ENCODE measurements at places on chromosomes 5 and 9.

- DNase-seq, result no peak
Measured at GRCh38 chr9:86684148-86684547, 263.2 kb downstream of the GAS1 start.

GRCh38 chr5:126849101-126849678 is 72.3 kb downstream of the LMNB1 start:
- DNase-seq, result no peak

DNA sequence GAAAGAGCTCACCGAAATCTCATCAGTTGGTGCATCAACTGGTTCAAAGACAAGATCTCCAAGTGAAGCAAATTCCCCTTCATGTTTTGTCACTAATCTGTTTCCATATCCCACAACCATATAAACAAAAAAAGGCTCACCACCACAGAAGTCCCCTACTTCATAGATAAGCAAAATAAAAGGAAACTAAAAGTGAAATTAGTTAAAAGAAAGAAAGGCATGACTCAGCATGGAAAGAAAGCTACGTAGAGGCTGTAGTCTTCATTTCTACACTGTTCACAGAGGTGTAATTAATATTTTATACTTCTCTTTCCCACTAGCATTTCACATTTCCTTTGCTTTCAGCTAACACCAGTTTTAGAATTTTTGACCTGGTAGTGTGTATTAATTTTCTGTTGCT is 208.0 kb downstream of the CYLC2 start:
- DNase-seq, result no peak

GRCh38 chr5:45687701-45688100 is 8.5 kb downstream of the HCN1 start:
- DNase-seq, result no peak

GRCh38 chr5:111478266-111478665 is 34.1 kb downstream of the STARD4 start:
- no peak for DNase-seq

DNA sequence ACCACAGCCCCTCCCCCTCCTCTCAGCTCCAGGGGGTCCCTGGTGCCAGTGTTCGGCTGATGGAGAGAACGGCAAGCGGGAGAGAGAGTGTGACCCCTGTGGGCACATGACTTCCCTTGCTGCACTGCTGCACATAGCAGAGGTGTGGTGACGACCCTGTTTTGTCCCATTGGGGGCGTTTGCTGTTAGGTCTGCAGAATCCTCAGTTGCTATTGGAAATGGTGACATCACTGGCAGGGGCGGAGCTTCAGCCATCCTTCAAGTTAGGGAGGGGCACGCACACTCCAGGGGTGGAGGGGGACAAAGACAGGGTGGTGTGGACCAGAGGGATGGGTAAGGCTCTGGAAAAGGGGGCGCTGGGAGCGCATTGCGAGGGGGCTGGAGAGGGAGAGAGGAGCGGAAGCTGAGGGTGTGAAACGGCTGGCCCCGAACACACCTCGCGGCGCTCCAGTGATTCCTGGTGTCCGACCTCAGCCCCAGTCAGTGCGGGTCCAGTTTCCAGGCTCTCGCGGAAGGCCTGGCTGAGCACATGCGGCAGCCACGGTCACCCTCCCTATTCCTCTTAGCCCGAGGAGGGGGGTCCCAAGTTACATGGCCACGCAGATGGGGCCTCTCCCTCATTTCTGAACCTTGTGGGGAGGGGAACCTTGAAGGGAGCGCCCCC is 764 bp upstream of the GRIN1 start:
- no peak for DNase-seq

GRCh38 chr9:135299651-135300345 is 179.8 kb upstream of the PPP1R26 start:
- DNase-seq, result no peak

- no peak for DNase-seq
Measured at GRCh38 chr5:9301200-9301599, 244.7 kb downstream of the SEMA5A start.

DNA sequence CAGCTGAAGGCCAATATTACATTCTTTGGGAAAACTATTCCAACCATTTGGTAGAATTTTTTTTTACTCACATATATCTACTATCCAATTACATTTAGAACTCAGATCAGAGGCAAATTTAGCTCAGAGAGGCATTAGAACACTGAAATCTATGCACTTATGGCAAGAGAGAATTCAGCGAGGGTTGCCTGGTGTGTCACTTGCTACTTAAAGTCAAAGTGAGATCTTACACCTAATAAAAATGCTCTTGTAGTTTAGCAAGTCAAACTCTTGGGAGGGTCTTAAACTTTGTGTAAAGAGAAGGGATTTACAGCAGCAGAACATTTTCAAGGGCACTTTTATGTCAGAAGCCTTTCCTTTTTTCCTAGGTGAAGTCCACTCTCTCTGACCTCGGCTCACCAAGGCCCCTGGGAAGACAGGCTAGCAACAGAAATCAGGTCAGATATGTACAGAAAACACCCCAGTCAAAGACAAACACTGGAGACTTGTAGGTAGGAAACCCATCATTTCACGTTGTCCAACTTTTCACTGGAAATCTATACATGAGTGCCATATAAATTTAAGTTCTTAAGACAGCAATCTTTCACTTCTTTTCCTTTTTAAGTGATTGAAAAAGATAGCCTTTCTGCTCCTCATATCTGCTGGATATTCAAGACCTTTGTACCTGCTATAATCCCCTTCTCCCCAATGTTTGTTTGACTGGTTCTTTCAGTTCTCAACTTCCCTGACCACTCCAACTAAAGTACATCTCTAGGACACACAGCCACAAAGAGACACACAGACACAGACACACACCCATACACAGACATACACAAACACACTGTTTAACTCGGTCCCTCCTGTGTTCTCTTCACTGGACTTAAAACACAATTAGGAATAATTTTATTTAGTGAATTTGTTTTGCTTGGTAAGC is 635.8 kb downstream of the PDE4D start:
- no peak for DNase-seq

DNA sequence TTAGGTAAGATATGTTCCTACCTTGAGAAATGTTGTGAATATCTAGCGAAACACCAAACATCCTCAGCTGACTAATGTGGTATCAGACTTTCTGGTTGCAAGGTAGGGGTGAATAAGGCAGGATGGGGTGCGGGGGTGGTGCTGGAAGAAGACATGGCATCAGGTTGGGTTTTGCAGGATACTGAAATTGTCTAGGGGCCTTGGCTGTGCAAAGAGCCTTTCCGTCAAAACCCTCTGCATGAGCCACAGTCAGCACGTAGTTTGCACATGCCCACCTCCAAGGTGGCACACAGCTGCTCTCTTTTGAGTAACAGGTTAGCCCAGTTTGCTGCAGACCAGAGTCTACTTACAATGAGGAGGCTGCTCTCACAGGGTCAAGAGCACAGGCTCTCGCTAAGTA is 42.0 kb downstream of the SFXN1 start:
- no peak for DNase-seq

- DNase-seq, result no peak
Measured at GRCh38 chr5:129935626-129936025, 31.4 kb downstream of the CHSY3 start.

DNA sequence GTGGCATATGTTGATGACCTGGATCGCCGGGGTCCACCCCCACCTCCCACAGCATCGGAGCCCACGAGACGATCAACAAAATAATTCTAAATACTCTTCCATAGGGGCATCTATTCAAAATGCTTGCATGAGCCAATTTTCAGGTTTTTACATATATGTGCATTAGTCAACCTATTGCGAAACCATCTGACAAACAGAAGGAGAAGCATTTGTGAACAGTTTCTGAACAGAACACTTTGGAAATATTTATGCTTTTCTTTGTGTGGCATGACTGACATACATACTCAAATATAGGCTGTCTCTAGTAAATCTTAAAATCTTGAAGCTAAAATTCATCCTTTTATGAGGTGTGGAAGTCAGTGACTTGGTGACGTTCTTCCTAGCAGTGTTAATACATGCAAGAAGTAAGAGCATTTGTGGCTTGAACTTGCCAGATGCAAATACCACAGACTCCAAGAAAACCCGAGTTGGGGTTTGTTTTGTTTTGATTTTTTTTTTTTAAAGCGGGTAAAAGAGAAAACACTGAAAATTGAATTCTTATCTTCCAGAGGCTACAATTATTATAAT is 5.3 kb downstream of the GPR151 start:
- DNase-seq, result no peak

GRCh38 chr5:55071413-55071812 is 31.0 kb upstream of the GZMA start:
- no peak for DNase-seq

DNA sequence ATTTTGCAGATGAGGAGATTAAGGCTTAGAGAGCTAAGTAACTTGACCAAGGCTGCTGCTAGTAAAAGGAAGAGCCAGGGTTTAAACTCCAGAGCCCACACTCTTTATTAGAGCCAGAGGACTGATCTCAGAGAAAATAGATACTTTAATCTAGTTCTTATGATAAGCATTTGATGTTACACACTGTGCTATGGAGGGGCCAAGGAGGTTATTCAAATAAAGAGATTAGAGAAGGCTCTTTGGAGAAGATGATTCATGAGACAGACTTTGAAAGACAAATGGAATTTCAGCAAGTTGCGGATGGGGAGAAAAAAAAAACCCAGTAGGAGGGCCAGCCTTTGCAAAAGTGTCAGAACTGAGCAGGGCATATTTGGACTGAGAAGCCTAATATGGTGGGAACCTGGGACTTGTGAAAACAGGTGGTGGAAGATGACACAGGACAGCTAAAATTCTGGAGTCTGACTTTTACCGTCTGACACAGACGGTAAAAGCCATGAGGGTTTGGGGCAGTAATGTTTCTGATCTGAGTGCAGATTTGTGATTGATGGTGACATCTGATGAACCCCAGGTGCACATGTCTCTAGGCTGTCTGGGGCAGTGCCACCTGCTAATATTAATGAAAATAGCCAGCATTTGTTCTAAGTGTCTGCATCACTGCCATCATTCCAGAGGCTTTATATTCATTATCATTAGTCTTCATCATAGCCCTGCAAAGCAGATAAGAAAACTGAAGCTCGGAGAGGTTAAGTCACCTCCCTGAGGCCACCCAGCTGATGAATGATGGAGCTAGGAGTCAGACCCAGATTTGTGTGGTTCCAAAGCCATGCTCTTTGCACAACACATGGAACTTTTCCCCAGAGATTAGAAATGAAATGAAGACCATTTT is 65.3 kb upstream of the CXCL14 start:
- no peak for DNase-seq

DNA sequence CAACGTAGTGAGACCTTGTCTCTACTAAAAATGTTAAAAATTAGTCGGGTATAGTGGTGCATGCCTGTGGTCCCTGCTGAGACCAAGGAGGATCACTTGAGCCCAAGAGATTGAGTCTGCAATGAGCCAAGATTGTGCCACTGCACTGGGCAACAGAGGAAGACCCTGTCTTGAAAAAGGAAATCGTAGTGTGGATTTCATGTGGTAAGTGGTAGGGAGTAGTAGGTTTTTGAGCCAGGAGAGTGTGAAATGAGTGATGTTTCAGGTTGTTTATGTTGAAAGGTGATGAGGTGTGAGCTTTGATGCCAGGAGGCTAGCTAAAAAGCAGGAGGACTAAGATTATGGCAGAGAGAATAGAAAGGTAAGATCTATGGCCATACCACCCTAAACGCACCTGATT is 5.9 kb downstream of the MATR3 start:
- DNase-seq, result no peak

GRCh38 chr5:119129770-119130169 is 58.9 kb downstream of the DMXL1 start:
- no peak for DNase-seq

DNA sequence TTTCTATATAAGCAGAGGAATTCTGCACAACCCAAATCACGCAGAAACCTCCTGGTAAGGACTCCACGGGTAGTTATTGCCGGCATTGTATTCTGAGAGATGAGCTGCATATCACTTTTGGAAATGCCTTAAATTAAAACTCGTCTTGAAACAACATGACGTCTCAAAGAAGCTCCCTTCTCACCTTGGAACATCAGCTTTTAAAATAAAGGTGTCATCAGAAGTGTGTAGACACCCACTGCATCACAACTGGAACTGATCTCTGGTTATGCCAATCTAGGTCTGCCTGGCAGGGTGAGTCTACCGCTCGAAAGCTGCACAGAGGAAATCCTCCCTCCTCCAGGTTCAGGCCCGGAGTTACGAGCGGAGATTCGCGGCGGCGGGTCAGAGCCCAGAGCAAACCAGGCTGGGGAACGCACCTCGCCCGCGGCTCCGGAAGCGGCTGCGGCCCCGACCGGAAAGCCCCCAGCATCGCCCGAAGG is 974 bp upstream of the SLC12A2 start:
- peak; percentile 44 for DNase-seq

DNA sequence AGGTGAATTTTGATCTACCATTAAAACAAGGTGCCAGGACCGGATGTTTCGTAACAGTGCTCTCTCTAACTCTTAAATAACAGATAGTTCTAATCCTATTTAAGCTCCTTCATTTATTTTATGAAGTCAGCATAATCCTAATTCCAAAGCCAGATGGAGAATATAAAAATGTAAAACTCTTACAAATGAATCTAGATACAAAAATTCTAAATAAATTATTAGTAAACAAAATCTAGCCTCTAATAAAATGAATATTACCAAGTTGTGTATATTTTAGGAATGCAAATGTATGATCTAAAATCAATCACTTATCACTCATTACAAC is 32.4 kb upstream of the IL33 start:
- DNase-seq, result no peak

GRCh38 chr9:27861887-27862286 is 288.6 kb upstream of the C9orf72 start:
- no peak for DNase-seq

GRCh38 chr9:31412081-31412480 is 972.4 kb upstream of the ACO1 start:
- no peak for DNase-seq

GRCh38 chr5:50886657-50887345 is 220.4 kb downstream of the PARP8 start:
- no peak for DNase-seq

GRCh38 chr5:124990723-124991122 is 244.3 kb upstream of the ZNF608 start:
- DNase-seq, result no peak

- DNase-seq, result peak; percentile 46
Measured at GRCh38 chr9:124617477-124618141, 110.4 kb upstream of the NR5A1 start.

- DNase-seq, result no peak
Measured at GRCh38 chr9:136197084-136197875, 7.6 kb downstream of the LHX3 start.

DNA sequence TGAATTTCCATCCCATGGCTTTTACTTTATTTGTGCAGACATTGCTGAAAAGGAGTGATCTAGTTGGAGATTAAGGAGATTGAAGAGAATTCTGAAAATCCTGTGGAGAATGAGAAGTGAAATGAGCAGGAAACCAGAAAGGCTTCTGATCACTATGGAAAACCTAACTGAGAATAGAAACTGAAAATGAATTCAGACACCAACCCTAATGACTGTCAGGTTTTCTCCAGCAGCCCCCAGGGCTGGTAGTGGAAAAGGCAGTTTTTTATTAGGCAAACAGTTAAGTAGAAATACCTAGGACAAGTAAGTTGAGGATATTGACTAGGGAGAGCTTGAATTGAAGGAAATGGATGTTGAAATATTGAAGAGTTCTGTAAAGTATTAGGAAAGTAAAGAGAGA is 14.7 kb upstream of the ARRDC3 start:
- no peak for DNase-seq

Measured in NCI-H2107 (cell line).